NCI-H1105 (cell line): ENCODE measurements at places on chromosomes 7 and 10.

DNA sequence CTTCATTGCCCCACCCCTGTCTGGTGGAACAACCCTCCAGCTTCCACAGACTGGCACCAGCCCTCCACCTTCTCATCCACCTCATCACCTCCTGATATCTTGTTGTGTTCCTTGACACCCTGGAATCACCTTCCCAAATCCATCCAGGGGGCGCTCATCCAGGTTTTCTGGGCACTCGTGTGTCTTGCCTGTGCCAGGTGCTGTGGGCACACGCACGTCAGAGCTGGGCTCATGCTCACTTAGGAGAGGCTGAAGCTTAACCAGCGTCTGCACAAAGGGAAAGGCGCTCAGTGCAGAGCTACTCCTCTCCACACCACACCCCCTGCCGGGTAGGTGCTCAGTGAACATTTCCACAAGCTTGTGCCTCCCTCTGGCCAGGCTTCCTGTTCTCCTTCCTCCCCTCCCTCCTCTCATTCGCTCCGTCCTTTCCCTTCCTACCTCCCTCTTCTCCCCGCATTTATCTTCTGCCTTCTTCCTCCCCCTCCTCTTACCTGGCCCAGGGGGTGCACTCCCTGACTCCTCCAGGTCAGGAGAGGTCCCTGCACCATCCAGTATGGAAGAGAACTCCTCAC lies 4.8 kb downstream of the ADCYAP1R1 start:
- DNase-seq = no peak

GRCh38 chr7:19957664-19958063 lies 184.2 kb upstream of the TMEM196 start:
- DNase-seq = no peak

DNA sequence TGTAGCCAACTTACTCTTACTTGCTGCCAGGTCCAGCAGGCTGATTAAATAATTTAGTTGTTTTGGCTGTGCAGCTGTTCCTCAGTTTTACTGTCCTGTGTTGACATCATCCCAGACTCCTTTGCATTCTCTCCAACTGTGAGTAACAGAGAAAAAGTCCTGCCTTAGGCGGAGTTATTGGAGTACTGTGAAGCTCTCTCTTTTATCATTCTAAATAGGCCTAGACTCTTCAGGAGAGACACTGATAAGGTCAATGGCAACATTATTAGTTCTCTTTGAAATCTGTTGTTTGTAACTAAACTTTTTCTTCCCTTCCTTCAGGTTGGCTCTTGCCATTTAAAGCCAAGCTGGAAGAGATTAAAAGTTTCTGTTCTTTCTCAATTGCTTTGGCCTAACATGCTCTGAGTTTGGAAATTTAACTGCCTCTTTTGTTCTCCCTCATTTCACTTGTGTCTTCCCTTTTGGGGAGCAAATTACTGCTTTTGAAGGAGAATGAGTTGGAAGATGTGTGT lies 215.7 kb upstream of the CSTF2T start:
- no peak for DNase-seq

DNA sequence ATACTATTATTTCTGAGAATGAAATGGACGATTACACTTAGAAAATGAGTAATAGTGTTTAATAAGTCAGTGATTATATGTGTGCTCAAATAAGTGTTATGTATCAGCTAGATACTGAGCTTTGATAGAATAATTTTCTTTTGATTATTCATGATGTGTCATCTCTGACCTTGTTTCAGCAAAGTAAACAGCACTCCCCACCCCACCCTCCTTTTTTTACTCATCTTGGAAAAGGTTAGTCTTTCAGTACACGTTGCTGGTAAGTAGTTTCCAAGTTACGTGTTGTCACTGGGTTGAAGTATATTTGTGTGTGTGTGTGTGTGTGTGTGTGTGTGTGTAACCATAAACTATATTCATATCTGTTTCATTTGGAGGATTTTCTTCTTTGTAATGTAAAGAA lies 84.1 kb downstream of the GNAI1 start:
- no peak for DNase-seq

DNA sequence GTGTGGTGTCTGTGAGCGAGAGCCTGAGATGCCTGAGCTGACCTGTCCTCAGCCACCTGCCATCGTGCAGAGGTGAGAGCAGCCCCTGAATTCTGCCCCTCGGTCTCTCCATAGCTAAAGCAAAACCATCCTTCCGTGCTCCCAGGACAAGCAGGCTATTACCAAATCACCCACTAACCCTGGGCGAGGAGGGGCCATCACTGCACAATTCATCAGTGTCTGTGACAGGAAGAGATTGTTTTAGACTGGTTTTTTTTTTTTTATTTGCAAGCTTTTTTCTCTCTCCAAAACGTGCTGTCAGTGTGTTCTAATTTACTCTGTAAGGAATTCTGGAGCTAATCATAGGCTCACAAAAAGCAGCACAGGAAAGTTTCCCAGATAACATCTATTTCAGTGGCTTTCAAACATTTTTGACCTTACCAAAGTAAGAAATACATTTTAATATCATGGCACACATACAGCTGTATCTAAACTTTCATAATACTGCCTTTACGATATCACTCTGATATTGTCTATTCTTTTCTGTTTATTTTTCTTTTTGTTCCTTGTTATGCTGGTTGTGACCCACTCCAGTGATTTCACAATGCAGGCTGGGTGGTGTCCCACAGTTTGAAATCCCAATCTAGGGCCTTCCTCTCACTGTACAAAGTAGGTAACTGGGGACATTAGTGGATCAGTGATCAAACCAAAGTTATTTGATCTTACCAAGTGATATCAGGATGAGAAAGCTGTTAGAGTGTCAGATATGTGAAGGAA lies 62.8 kb downstream of the EGFR start:
- no peak for DNase-seq

DNA sequence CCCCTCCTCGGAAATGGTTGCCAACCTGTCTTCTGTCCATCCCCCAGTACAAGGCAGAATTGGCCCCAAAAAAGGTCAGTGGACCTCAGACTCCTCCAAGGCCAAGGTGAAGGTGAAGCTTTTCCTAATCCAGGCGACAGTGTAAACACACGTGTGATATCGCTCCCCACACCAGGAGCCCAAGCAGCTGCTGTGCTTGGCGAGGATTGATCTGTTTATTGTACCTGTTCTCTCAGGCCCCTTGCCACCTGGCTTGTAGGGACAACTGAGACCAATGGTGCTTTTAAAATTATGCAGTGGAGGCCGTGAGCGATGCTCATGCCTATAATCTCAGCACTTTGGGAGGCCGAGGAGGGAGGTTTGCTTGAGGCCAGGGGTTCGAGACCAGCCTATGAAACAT lies 66.1 kb upstream of the GTF2IRD1 start:
- DNase-seq = no peak

- DNase-seq = no peak
Observed at GRCh38 chr10:116771959-116772585, 29.7 kb upstream of the HSPA12A start.

GRCh38 chr10:35570397-35570796 lies 34.7 kb upstream of the GJD4 start:
- no peak for DNase-seq

DNA sequence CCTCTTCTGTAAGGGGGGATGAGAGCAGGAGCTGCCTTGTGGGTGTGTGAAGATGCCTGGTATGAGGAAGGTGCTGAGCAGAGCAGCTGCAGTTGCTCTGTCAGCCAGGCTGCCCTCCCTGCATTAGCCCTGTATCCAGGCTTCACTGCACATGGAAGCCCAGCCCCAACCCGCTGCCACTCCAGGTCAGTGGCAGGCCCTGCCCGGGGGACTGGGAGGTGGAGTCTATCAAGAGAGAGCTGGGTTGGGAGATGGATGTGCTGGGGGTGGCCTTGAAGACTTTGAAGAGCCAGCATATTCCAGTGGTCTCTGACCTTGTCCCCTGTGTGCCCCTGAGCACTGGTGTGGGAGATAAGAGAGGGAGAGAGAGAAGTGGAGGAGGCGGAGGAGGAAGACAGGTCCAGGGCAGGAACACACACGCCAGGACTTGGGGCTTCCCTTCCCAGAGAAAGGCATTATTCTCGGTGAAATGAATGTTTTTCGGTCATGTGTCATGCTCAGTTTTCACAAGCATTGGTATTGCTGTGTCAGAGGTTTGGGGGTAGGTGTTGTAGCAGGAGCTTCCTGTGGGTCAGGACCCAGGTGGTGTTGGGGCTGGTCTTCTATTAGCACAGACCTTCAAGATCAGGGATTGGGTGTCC lies 2.6 kb downstream of the PPIF start:
- no peak for DNase-seq

DNA sequence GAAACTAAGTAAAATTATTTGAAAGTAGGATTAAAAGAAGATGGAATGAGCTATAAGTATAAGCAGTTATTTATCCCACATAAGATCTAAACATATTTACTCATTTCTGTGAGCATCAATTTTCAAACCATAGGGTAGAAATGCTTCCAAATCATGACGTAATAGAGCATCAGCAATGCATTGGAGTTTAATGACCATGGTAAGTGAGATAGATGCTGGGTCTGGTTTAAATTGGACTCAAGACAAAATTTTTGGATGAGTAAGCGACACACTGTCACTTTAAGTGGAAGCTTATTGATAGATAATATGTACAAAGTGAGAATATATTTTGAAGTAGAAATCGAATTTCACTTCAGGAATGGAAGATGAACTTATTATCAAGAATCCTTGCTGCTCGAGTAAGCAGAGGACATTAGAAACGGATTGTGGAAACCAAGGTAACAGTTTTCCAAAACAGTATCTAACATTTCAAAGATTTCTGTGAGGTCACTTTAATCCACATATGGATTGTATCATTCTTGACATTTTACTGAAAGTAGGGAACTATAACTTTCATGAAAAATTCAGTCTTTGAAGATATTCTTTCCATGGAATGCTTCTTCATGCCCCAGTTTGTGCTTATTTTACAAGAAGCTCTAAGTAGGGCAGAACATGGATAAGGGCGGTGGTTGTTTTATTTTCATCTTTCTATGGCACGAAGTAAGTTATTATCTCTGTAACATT lies 85.8 kb downstream of the AGMO start:
- no peak for DNase-seq

DNA sequence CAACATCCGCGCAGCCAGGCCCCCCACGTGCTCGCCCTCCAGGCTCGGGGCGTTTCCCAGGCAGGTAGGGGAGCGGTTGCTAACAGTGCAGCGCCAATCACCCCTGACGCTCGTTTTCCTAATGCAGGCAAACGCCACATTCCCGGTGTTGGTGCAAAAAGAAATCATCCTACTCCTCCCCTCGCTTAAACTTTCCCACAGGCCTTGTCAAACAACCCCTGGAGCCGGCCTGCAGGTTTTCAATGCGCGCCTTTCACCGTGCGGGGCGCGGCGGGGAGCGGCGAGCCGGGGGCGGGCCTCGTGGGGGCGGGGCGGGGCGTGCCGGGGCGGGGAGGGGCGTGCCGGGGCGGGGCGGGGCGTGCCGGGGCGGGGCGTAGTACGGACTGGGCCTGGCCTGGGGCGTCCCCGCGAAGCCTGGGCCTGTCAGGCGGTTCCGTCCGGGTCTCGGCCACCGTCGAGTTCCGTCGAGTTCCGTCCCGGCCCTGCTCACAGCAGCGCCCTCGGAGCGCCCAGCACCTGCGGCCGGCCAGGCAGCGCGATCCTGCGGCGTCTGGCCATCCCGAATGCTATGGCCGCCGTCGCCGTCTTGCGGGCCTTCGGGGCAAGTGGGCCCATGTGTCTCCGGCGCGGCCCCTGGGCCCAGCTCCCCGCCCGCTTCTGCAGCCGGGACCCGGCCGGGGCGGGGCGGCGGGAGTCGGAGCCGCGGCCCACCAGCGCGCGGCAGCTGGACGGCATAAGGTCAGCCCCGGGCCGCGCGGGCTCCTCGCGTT lies at the start of gene ECHDC3:
ECHDC3 (plus strand) TSS at position 374 of the 770 bp plus-strand sequence; CDS start at position 569, 195 bp downstream.
- DNase-seq = no peak

DNA sequence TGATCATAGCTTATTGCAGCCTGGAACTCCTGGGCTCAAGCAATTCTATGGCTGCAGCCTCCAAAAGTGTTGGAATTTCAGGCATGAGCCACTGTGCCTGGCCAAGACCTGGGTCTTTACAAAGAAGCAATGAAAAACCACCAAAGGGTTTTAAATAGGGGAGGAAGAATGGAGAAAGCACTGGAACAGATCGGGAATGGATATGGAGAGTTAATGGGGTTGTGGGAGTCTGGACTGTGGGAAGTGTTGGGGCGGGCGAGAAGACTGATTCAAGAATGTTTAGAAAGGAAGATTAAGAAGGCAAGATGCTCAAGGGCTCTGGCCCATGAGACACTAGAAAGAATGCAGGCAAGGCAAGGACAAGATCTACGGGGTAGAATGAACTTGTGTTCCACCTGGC lies 98.5 kb downstream of the CARD11 start:
- no peak for DNase-seq

- DNase-seq = no peak
Observed at GRCh38 chr7:158358926-158359645, 228.5 kb downstream of the PTPRN2 start.

DNA sequence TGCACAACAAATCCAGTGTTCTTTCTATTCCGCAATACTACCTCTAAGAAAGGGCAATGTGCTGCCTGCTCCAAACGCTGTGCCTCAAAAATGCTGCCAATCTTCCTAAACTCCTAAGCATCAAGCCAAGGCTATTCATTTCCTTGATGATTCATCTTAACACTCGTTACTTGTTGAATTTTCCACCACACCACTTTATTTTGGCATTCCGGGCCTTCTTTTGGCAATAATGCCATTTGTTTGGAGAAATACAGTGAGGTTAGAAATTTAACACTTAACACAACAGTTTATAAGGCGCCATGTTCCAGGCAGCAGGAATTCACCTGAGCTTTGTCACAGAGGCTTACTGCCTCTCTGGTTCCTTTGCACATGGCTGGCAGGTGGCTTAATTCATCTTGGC lies 82.6 kb upstream of the ABCB5 start:
- no peak for DNase-seq

DNA sequence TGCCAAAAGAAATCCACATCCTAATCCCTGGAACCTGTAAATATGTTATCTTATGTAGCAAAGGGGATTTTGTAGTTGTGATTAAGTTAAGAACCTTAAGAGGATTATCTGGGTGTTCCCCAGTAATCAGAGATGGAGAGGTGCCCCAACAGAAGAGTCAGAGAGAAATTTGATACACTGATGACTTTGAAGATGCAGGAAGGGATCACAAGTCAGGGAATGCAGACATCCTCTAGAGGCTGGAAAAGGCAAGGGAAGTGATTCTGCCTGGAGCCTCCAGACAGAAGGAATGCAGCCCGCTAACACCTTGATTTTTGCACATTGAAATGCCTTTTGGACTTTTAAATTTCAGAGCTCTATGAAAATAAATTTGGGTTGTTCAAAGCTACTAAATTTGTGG lies 531.7 kb downstream of the DNAJB9 start:
- no peak for DNase-seq

DNA sequence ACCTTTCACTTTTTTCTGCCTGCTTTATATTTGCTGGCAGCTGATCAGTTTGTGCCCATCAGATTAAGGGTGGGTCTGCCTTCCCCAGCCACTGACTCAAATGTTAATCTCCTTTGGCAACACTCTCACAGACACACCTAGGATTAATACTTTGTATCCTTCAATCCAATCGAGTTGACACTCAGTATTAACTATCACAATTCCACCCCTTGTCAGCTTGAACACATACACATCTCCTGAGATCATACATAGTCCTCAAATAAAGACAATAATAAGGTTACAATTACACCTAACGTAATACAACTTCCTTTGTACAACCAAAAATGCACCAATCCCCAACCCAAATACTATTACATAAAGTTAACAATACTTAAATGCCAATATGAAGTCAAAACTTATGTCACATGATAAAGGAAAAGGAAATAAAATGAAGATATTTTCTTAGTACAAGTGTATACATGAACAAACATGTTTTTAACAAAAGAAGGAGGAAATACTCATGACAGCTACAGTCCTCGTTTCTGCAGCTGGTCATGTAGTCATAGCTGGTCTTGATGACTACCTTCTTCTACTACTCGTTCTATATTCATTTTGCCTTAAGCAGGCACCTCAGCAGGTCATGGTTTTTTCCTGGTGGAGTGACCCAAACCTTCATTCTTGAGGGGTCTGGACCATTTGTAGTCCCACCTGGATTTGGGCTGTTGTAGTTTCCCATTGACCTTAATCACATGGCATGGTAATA lies 96.7 kb upstream of the CABCOCO1 start:
- no peak for DNase-seq
